Inflammatory macrophage treated with lipopolysaccharide for 1 hour (primary cell): ENCODE measurements at places on chromosomes 12 and 14.

DNA sequence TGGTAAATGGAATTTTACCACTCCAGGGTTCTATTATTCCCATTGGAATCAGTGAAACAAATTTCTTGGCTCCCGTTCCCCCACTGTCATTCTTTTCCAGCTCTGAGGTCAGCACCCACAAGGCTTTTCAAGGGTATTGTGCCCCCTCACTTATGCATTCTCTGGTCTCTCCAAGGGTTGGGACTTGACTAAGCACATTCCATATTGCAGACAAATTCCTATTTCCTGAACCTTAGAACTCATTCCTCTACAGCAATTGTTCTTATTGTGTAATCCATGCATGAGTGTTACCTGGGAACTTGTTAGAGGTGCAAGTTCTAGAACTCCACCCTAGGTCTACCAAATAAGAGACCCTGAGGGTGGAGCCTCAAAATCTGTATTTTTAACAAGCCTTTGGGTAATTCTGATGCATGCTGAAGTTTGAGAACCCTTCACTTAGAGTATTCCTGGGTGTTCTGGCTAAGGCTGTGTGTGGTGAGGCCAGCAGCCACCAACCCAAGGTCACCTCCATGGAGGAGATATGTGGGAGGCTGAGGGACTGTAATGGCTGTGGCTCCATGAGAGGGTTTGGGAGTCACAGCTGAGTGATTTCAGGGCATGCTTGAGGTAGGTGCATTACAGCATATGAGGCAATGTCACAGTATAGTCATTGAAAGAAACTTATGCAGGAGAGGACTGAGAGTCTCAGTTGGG lies 150.9 kb downstream of the TTC6 start:
- DNase-seq = no peak

GRCh38 chr12:100591979-100592378 lies 18.5 kb downstream of the GAS2L3 start:
- DNase-seq = no peak

- DNase-seq = no peak
These were observed 4.0 kb downstream of the BTG1 start for GRCh38 chr12:92141591-92142121.

DNA sequence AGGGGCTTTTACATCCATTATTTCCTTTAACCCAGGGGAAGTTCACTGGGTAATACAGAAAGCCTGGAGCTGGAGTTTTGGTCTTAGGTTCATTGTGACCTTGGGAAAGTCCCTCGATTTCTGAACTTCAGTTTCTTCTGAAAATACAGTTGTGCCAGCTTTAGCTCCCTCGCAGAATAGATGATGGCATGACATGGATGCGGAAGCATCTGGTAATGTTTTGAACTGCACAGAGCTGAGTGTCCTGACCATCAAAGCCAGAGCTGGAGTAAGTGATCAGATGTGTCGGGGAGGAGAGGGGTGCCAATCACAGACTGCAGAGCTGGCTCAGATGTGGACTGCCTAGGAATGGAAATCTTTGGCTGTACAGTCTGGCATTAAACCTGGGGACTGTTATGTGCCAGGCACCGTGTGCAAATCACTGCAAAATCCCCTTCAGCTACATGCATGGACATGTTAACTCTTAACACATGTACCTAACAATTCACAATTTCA lies 180.9 kb downstream of the ETV6 start:
- peak; percentile 85 for DNase-seq

GRCh38 chr14:34052658-34053014 lies 101.8 kb upstream of the EGLN3 start:
- DNase-seq = no peak

- no peak for DNase-seq
These were observed 4.0 kb downstream of the CHD4 start for GRCh38 chr12:6603095-6603567.

DNA sequence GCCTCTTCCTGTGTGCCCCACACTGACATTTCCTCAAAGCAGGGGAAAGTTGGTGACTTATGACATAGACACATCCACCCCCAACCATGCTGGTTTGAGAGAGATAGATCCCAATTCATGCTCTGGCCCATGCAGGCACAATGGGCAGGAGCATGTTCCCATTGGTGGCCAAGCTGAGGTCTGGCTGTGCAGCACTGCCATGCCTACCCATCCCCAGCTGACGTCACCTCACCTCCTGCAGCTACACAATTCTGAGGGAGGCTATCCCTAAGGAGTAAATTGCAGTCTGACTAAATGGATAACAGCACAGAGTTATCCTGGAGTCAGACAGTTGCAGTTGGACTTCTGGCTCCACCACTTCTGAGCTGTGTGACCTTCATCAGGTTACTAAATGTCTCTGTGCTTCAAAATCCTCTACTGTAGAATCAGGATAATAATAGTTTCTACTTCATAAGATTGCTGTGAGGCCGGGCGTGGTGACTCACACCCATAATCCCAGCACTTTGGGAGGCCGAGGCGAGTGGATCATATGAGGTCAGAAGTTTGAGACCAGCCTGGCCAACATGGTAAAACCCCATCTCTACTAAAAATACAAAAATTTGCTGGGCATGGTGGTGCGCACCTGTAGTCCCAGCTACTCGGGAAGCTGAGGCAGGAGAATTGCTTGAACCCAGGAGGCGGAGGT lies 323.9 kb downstream of the BCL11B start:
- DNase-seq = no peak

DNA sequence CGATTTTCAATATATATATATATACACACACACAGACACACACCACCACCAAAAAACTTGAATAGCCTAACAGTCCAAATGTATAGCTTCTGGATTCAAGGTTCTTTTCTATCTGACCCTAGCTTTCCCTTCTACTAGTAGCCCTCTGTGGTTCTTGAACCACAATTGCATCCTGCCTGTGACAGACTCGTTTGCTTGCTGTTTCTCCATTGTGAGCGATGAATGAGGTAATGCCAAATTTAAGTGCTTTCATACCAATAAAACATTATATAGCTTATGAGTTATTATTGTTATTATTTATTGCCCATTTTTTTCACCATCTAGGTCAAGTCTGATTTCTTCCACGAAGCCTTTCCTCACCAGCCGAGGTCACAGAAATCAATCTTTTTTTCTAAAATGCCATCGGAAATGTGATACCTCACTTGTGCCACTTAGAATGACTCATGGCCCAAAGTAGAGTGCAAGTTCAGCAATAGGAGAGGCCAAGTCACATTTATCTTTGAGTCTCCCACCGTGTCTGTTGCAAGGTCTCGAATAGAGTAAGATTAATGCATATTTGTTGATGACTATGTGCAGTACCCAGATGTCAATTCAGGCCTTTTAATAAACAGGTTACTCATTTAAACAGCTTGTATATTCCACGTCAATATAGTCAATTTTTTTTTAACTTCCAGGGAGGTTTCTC lies 1015.8 kb upstream of the SEL1L start:
- no peak for DNase-seq

DNA sequence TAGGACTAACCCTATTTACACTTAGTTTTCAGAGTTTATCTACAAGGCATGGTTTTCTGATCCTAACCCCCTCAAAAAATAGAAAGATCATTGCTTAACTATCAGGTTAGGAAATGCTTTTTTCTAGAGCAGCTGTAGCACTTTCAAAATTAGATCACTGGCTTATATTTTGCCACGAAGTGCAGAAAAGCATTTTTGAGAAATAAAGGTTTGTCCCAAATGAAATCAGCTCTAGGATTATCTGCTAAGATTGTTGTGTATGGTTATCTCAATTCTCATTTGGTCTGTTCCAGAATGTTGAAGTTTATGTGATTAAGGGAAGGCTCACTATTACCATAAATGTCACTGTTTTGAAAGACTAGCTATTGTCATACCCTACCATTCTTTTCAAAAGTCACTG lies 9.8 kb upstream of the DYRK4 start:
- DNase-seq = peak; percentile 35

GRCh38 chr12:77710209-77710608 lies 120.5 kb upstream of the NAV3 start:
- DNase-seq = no peak

DNA sequence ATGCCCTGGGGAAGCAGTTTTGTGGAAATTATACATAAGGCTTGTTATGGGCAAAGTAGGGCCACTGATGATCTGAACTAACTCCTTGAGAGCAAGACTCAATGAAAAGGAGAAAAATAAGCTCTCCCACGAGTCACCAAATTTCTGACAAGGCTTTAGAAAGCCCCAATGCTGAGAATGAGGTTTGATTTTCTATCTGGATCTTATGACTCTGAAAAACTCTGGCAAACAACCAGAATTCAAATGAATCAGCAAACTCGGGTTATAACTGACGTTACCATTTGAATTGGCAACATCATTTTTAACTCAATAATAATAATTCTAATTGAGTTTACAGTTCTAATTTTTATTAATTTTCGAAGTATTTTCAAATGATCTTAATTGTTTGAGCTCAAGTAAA lies 79.1 kb downstream of the KCNK10 start:
- no peak for DNase-seq
